DMS153 (cell line): ENCODE measurements at places on chromosomes 1 and 21.

- DNase-seq: no peak
These were observed 1.4 kb upstream of the MIA3 start for GRCh38 chr1:222616525-222616924.

- no peak for DNase-seq
These were observed 55.8 kb upstream of the GPR88 start for GRCh38 chr1:100482167-100482566.

DNA sequence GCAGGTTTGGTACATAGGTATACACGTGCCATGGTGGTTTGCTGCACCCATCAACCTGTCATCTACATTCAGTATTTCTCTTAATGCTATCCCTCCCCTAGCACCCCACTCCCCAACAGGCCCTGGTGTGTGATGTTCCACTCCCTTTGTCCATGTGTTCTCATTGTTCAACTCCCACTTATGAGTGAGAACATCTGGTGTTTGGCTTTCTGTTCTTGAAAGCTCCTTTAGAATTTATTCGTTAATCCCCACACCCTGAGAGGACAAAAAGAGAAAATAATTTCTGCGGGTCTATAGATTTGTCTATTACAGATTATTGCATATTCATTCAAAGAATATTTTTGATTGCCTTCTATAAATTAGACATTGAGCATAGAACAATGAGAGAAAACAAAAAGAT, 455.5 kb downstream of the PLPP3 start:
- no peak for DNase-seq

DNA sequence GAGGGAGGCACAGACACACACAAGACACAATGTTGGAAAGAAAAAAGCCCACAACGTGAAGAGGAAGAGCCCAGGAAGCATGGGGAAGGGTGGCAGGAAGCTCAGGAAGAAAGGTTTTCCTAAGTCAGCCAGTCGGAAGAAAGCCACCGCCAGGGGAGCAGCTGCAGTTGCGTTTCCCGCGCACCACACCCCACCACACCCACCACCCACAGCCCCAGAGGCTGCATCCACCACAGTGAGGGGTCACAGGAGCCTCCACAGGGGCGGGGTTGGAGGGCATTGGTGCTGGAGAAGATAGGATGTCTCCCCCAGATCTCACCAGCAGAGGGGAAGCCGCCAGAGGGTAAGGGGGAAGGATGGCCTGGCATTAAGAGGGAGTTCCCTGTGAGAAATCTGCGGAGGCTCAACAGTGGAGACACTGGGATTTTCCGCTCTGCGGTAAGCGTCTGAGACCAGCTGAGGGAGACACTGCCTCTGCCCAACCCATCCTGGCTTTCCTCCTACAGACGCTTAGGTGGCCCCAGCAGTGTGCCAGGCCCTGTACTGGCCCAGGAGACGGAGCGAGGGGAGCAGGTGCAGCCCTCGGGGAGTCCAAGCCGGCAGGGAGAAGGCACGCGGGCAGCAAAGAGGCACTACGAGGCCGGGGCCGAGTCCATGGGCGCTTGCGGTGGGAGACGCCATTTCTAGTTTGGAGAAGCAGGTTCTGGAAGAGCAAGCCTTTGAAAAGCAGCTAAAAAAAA, 19.8 kb downstream of the PGLYRP3 start:
- DNase-seq: no peak

- peak; percentile 16 for DNase-seq
These were observed 3.7 kb downstream of the CCDC24 start for GRCh38 chr1:43994794-43995790.

DNA sequence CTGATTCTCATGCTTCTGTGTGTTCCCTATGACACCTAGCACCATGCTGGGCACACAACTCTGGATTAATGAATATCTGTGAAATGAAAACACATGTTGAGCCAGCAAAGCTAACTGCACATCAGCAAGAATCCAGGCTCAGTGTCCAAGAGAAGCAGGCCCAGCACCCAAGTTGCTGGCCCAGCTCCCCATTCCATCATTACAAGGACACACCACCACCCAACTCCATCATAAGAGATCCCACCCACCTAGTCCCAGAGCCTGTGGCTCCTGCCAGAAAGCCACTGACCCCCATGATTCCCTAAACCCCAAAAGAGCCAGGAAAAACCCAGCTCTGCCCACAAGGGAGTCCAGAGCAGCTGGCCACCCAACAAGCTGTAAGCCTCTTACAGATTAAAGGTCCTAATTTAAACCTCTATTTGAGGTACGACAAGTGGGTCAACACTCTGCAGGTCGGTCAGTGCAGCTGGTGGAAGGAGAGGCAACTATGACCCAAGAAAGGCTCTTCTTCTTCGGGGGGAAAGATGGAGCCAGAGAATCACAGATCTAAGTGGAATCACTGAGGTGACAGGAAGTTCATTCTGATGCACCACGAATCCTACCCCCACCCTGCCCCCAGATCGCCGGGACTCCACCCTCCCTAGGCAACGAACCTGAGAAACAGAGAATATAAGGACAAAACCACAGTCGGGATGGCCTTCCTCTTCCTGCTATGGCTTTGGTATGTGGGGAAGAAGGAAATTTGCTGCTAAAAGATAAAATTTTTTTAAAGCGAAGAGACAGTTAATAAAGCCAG, 58.2 kb downstream of the CD34 start:
- DNase-seq: no peak

DNA sequence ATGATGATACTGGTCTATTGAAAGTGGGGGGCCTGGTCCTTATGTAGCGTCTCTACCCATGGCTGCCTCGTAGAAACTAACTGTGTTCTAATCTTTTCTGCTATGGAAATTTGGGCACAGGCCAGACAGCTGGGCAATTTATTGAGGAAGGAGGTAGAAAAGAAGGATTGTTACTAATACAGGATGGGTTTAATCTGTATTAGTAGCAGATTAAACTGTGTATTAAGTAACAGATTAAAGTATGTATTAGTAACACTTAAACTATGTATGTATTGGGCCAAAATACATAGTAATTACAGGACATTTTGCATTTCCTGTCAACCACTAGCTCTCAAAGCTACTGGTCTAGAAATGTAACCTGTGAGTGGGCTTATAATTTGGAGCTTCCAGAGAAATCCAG, 142.0 kb downstream of the MAST2 start:
- no peak for DNase-seq
